ENCODE measurements at places on chromosomes 4 and X.
A peak's percentile ranks its signal among the peaks of the same experiment; 100 is the strongest.

- DNase-seq, result no peak
These were observed 19.9 kb upstream of the IGSF1 start for GRCh38 chrX:131308980-131309379.

- peak; percentile 48 for DNase-seq
These were observed 10.6 kb upstream of the BCOR start for GRCh38 chrX:40108162-40108958.

DNA sequence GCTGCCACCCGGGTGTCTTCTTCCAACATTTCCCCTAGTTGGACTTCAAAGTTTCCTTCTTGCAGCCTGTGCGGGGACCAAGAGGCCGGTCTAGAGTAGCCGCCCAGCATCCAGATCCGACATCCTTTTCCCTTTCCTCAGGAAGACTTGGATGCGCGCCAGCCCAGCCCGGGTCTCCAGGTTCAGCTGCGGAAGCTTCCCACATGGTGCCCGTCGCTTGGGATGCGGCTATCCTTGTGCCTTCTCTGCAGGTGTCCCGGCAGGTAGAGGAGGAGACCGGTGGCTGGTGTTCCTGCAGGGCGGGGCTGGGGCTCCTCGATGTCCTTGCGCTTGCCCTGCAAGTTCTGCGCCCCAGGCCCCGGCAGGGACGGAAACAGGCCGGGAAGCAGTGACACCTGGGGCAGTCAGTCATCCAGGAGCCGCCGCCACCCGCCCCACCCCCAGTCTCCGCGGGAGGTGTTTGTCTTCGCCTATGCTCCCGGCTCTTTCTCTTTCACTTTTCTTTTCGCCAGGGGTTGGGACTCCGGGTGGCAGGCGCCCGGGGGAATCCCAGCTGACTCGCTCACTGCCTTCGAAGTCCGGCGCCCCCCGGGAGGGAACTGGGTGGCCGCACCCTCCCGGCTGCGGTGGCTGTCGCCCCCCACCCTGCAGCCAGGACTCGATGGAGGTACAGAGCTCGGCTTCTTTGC lies at the start of gene IL15:
IL15 (plus strand) TSS at position 502 of the 689 bp plus-strand sequence. CDS start 82,882 bp downstream, outside the sequence.
- peak; percentile 85 for DNase-seq

DNA sequence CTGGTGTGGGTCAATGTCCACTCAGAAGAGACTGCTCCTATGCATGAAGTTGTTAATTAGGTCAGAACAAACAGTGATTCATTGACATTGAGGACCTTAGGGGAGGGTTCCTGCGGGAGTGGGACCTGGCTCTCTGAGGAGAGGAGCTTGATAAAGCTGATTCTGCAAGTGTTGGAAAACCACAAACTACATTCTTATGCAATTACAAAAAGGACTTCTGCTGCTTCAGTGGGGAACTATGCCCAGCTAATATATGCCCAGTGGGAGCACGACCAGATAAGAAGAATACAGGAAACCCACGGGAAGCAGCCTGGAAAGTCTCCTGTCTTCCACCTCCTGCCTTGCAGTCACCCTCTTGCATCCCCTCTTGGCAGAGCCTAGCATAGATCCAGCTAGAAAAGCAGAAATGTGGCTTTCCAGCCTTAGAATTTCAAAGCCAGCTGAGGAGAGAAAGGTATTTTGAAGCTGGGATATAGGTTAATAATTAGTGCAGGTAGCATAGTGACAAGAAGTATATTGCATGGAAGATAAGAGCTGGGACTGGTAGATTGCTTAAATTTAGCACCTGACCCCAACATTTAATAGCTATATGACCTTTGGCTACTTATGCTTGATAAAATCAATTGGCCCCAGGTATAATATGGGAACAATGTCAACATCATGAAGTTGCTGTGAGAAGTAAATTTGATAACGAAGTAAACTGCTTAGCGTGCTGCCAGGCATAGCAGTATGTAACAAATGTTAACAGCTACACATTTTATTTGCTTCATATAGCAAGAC lies 34.9 kb upstream of the UGT8 start:
- DNase-seq, result no peak

GRCh38 chr4:122959981-122960610 lies 37.7 kb upstream of the NUDT6 start:
- DNase-seq, result no peak

- DNase-seq, result no peak
These were observed 13.3 kb upstream of the ZNF827 start for GRCh38 chr4:145951931-145952330.

- peak; percentile 66 for DNase-seq
These were observed 28.4 kb downstream of the PDHA1 start for GRCh38 chrX:19372170-19372546.

DNA sequence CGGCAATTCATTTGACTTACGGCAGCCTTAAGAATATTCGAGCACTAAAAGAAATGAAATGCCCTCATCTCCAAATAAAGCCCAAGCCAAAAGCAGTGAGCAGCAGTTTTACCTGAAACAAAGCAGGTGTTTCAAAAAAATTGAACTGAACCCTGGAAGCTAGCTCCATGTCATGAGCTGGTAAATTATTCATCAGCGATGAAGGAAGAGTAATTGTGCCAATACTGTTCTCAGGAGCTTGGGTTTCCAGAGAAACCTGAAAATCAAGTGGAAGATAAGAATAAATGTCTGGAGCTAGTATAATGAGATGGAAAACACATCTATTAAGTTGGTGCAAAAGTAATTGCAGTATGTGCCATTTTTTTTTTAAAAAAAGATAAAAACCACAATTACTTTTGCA lies 24.0 kb upstream of the PHKA2 start:
- no peak for DNase-seq

GRCh38 chr4:21752616-21753015 lies 196.0 kb downstream of the KCNIP4 start:
- DNase-seq, result no peak

DNA sequence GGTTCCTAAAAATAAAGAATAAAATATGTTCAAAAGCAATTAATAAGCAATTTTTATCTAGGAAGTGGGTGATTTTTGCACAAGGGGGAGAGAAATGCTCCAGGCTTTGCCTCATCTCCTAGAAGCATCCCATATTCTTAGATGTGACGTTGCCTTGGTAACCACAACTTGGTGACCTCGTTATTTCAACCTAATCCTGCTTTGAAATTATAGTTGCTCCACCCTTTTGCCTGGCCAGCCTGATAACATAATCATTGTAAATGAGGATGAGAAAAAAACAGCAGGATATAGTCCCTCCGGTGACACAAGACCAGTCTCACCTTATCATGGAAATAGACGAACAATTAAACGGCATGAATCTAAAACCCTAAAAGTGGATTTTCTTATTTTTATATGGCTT lies 194.4 kb downstream of the QDPR start:
- DNase-seq, result no peak

DNA sequence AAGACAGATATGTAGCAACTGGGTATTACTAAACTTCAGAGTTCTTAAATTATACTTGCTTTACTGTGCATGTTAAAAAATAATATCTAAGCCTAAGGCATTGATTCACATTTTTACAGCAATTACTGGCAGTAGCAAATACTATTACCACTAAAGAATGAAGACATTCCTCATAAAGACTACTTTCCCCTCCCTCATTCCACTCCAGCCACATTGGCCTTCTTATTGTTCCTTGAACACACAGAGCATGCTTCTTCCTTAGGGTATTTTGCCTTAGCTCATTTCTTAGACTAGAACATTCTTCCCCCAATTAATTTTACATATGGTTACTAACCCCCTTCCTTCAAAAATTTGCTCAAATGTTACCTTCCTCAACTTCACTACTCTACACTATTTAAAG lies 717.0 kb downstream of the CCSER1 start:
- DNase-seq, result no peak

GRCh38 chrX:101219864-101220346 lies 319 bp downstream of the DRP2 start:
- DNase-seq, result no peak

DNA sequence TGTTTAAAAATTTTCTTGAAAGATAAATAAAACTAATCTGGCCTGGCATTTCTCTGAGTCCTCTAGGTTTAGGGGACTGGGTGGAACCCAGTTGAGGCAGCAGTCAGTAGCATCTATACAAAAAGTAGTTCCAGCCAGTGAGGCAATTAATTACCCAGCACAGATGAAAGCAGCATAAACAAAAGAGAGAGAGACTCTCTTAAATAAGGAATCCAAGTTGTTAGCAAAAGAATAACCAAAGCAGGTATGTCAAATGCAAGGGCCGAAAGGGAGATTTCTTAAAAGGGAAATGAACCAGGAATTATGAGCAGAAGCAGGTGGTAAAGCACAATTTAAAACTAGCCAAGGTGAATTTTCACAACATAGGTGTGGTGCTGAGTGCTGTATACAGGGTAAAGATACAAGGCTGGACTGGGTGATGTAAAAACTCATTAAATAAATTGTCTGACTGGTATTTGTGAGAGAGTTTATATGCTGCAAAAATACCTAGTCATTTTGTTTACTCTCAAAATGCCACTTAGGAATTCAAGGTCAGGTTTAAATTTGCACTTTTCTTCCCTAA lies 94.6 kb upstream of the GALNT7 start:
- no peak for DNase-seq

GRCh38 chrX:108573136-108573535 lies 133.5 kb downstream of the COL4A5 start:
- DNase-seq, result no peak

GRCh38 chrX:45505214-45505613 lies 304.5 kb upstream of the DIPK2B start:
- DNase-seq, result peak; percentile 37

GRCh38 chrX:47247999-47248320 lies 15.2 kb downstream of the USP11 start:
- DNase-seq, result no peak

DNA sequence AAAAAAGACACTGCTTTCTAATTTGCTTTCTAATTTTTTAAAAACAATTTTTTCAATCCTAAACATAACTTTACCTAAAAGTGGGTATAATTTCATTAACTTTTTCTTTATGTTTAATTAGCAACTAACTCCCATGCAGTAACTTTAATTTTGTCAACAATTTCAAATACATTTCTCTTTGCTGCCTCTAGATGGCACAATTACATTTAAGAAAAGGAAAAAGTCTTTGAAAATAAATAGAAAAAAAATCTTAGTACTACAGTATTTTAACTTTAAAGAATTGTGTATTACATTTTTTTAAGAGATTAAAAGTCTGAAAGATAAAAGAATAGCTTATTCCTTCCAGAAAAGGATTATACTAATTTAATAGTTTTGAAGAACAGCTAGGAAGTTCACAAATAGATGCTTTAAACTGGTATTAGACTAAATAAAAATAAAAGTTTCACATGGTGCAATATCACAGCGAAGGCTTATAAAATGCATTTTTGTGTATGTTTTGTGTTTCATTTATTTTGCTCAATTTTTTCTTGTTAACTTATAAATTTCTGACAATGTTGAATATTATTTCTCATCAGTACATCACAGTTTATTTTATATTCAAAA lies 105.1 kb downstream of the ADGRA3 start:
- DNase-seq, result no peak

- no peak for DNase-seq
These were observed 230.4 kb downstream of the CRLF2 start for GRCh38 chrX:981791-982626.

- no peak for DNase-seq
These were observed 234.1 kb upstream of the GIMD1 start for GRCh38 chr4:106602711-106603110.

GRCh38 chr4:139675651-139676050 lies 10.0 kb downstream of the MGST2 start:
- DNase-seq, result no peak

DNA sequence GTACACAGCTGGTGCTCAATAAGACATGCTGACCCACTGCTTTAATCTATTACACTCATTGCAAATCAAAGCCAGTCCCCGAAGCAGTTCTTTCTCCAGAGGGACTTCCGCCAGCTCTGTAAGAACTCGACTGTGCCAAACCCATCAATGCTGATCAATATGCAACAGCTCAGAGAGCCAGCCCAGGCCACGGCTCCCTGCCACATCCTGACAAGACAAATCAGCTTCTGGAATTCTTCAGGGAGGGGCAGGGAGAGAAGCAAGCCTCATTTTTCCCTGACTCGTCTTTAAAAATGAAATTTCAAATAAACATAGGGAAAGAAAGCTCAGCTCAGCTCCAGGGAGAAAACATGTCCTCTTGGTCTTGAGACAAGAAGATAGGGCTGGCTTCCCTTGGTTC lies 5.3 kb upstream of the ADRA2C start:
- DNase-seq, result no peak

DNA sequence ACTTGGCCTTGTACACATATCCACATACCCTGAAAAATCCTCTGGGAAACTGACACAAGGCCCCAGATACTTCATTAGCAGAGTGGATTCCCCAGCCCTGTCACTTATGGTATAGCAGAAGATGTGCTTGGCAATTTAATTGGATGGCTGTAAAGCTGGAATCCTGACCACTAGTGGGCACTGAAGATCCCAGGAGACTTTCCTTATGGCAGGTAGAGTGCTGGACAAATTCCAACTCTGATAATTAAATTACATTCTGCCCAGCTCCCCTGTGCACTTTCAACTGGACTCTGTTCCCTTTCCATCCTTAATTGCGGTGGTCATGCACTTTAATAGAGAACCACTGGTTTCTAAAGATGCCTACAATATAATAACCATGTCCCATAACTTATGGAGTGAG lies 119.8 kb downstream of the DCK start:
- DNase-seq, result no peak

DNA sequence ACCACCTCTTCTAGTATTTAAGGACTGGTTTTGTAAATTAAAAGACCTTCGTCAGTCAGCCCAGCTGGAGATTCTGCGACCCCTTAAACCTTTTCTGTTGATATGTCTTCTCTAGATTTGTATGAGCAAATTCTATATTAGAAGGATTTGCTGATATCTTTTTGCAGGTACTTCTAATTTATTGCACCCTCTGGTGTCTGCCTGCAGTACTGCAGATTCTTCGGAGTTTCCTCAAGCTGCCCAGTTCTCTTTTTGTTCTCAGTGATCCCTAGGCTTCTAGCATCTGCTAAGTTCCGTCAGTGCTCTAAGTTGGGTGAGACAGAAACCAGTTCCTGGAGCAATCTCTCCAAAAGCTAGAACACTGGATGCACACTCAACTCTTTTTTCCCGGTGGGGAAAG lies 545.2 kb downstream of the C4orf33 start:
- peak; percentile 5 for DNase-seq

DNA sequence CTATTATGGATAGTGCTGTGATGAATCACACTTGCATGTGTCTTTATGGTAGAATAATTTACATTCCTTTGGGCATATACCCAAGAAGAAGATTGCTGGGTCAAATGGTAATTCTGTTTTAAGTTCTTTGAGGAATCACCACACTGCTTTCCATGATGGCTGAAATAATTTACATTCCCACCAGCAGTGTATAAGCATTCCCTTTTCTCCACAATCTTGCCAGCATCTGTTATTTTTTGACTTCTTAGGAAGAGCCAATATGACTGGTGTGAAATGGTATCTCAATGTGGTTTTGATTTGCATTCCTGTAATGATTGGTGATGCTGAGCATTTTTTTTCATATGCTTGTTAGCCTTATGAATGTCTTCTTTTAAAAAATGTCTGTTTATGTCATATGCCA lies 1120.2 kb downstream of the ARAP2 start:
- no peak for DNase-seq

- no peak for DNase-seq
These were observed 52.7 kb downstream of the DCLK2 start for GRCh38 chr4:150130933-150131332.

- DNase-seq, result no peak
These were observed 136.1 kb downstream of the C4orf33 start for GRCh38 chr4:129231945-129232588.

- DNase-seq, result peak; percentile 49
These were observed 81.2 kb downstream of the APOOL start for GRCh38 chrX:85084770-85085393.

All from AG08396 (cell line).